ENCODE measurements at places on chromosomes 16 and 17. TPM values are rescaled to one million over a fixed set of nuclear protein-coding genes. Genes with fewer than 3 reads are reported as not detected.

The KSR1 gene
- total RNA-seq = 75.7 TPM

The CCL16 gene
- 1.9 TPM for total RNA-seq

The RAB11FIP4 gene
- total RNA-seq = 2.6 TPM

The PLA2G10 gene
- total RNA-seq = not detected

The NAGS gene
- total RNA-seq = 1.3 TPM

The EPOP gene
- total RNA-seq = 1.3 TPM

The CES5A gene
- not detected for total RNA-seq

- no peak for DNase-seq
These were observed 203.6 kb downstream of the CDRT15L2 start for GRCh38 chr17:20783091-20783490.

- no peak for DNase-seq
These were observed 57.6 kb downstream of the YPEL2 start for GRCh38 chr17:59389066-59389465.

DNA sequence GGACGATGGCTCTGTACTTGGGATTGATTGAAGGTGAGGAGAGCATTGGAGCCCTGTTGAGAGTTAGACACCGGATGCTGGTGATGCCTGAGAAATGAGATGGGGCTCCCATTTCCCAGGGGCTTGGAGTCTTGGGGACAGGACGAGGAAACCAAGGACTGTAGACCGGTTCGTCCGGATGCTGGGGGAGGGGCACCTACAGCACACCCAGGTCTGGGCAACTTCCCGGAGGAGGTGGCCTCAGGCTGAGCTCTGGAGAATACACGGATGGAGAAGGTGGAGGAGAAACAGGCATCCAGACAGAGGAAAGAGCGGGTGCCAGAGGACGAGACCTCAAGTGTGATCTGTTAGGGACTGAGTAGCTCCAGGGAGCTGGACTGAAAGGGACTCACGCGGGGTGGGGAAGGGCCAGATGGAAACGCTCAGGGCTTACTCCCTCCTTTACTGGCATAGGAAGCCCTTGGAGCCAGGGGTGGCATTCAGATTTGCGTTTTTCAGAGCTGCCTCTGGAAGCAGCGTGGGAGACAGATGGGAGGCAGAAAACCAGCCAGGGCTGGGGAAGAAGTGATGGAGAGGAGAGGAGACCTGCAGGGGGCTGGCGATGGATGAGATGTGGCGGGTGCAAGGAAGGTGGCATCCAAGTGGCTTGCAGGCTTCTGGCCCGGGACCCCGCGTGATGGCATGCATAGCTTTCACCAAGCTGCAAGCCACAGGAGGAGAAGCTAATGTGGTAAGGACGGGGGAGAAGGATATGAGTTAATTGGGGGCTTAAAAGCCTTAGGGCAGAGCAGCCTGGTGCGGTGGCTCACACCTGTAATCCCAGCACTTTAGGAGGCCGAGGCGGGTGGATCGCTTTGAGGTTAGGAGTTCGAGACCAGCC, 8.3 kb downstream of the C1QTNF1 start:
- DNase-seq = peak; percentile 70

- DNase-seq = peak; percentile 69
These were observed 5.8 kb upstream of the CBX4 start for GRCh38 chr17:79844869-79845600.

GRCh38 chr17:39606434-39607056, 1.2 kb downstream of the NEUROD2 start:
- no peak for DNase-seq

- no peak for DNase-seq
These were observed 3.1 kb downstream of the HAGHL start for GRCh38 chr16:729768-730665.

- DNase-seq = no peak
These were observed 10.1 kb upstream of the CEP295NL start for GRCh38 chr17:78913115-78913514.

GRCh38 chr17:44793885-44794842, 35.4 kb downstream of the ADAM11 start:
- DNase-seq = no peak

- no peak for DNase-seq
These were observed 1.1 kb downstream of the CCP110 start for GRCh38 chr16:19524616-19525384.

GRCh38 chr16:13793841-13794409, 126.0 kb upstream of the ERCC4 start:
- DNase-seq = peak; percentile 74

DNA sequence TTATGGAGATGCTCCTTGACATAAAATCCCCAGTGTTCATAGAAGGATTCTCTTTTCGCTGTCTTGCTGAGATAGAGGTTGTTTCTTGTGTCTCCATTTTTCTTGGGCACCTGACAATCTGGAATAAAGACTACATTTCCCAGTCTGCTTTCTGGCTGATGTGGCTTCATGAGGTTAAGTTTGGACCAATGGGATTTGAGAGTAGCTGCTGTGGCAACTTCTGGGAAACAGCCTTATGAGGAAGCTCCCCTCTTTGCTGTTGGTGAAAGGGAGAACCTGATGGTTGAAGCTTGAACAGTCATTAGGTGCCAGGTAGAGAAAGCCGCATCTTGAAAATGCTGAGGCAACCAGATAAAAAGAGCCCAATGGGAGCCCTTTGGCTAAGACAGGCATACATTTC, 24.4 kb downstream of the HS3ST4 start:
- DNase-seq = no peak

DNA sequence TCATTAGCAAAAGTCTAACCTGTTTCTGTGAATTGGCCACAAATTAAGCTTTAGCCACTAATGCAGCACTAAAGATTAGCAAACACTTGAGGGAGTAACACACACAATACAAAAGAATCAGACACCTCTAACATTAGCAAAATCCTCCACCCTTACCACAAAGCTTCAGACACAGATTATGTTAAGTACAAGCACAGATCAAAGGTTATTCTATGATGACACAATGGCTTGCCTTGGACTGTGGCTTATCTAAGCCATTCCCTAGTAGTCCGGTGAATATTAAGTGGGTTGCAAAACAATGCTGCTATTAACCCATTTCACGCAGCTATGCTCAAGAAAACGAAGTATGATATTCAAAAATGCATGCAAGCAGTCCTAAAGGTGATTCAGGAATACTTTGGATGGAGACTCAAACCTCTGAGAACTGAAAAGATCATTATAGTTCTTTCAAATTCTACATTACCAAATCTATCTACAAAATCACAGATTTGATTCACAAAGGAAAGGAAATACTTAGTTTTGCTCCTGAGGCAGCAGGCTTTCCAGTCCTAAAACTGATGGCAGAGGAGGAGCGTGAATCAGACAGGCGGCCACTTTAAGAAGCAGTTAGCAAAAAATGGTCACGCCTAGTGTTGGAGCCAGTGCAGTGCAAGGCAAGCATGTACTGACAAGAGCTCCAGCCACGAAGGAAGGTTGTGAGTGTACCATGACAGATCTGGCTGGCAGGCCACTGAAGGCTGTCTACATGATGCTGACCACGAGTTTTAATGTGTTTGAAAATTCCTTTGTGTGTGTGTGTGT, 67.2 kb downstream of the PARN start:
- no peak for DNase-seq

DNA sequence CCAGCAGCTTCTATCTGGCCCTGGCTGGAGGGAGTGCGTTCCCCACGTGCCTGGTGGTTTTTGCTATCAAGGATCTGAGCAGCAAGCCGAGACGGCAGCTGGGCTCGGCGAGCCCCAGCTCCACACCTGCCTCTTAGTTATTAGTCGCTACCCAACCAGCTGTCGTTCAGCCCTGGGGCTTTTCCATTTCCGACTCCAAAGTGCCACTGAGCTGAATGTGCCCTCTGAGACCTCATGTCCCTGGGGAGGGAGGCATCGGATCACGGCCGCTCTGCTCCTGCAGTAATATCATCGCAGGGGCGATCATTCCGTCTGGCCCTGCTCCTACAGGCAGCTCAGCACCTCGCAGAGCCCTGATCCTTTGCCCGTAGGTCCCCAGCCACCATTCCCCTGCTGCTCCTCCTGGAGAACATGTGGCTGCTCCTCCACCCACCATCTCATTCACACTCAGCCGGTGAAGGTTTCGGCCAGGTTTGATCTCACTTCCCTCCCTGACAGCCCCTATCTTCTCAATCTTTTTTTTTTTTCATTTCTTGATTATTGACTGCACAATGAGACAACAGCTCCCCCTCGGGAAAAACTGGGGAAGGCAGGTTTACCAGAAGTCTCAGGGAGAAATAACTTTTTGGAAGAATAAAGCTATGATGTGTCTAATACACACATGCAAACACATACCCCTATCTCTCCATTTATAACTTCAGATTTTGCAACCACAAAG, 86.7 kb downstream of the ZFHX3 start:
- DNase-seq = no peak

DNA sequence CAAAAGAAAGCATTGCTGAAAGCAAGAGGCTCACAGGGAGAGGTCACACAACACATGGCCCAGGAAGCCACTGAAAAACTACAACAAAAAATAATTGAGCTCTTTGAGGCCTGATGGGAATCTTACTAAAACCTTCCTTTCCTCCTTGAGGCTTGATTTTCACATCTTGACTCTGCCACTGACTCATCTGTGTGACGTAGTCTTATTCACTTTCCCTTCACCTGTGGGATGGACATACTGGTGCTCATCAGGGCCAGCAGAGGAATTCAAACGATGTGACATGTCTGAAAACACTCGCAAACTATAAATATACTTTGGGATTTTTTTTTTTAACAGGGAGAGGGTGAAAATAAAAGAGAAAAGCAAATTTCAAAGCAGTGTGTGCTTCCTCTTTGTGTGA, 78.3 kb upstream of the ASIC2 start:
- no peak for DNase-seq

GRCh38 chr17:78396441-78397337, 18.2 kb downstream of the PGS1 start:
- DNase-seq = peak; percentile 78

DNA sequence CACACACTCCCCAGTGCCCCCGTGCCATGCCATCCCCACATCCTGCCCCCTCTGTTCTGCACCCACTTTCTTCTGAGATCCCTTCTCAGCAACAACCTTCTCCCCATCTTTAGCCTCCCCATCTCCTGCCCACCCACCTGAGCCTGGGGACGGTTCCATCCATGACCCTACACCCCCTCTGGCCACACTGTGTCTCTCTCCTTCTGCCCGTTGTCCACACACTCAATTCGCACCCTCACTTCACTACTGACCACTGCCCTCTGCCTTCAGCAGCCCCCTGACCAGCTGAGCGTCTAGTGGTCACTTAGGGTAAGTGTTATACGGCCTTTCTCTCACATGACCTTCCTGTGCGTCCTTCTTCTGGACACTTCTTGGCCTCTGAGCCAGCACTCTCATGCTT, 6.1 kb downstream of the ARHGAP27 start:
- DNase-seq = peak; percentile 61

DNA sequence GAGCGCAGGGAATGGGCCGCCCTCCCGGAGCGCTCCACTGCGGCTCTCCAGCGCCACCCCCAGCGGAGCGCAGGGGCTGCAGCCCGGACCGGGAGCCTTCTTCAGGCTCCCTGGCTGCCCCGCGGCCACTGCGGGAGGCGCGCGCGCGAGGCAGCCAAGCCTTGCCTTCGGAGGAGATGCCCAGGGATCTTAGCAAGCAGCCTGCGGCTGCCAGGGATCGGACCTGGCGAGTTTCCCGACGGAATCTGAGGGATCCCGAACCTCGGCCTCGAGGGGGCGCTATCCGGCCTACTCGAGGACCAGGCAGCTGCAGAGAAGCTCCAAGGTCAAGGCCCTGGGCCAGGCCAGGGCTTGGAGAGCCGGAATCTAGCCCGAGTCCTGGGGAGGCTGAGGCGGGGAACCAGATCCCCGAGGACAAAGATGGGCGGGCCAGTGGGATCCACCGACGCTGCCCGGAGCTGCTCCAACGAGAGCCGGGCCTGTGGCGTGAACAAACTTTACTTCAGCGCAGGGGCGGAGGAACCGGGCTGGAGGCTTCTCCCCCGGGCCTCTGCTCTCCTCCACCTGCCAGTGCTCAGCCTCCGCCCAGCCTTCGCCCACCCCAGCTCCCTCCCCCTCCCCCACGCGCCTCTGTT, at the start of gene IRX6:
TSS of gene IRX6 (plus strand) at position 567 of the 635 bp plus-strand sequence. CDS start 889 bp downstream, outside the sequence.
- no peak for DNase-seq

GRCh38 chr16:24829153-24829552, 16.6 kb upstream of the SLC5A11 start:
- DNase-seq = no peak

GRCh38 chr16:57688987-57689761, 5.4 kb upstream of the DRC7 start:
- DNase-seq = no peak

DNA sequence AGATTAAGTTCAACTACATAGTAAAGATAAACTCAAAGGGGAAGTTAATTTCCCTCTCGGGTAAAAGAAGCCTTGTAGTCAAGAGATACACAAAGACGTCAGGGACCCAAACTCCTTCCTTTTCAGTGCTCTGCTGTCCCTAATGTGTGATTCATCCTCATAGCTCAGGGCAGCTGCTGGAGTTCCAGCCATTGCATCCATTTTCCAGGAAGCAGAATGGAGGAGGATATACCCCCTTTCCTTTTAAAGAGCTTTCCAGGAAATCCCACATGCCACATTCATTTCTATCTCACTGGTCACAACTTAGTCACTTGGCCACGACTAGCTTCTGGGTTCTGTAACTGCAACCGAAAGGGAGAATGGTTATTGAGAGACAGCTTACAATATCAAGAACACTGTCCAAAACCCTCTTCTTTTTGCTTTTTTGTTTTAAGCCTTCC, 95.3 kb downstream of the SOCS1 start:
- no peak for DNase-seq

- DNase-seq = no peak
These were observed 1.3 kb downstream of the HGS start for GRCh38 chr17:81685108-81685507.

- no peak for DNase-seq
These were observed 16.2 kb upstream of the ALOX15 start for GRCh38 chr17:4657678-4658077.

- DNase-seq = no peak
These were observed 20.3 kb downstream of the TNS4 start for GRCh38 chr17:40481106-40481505.

DNA sequence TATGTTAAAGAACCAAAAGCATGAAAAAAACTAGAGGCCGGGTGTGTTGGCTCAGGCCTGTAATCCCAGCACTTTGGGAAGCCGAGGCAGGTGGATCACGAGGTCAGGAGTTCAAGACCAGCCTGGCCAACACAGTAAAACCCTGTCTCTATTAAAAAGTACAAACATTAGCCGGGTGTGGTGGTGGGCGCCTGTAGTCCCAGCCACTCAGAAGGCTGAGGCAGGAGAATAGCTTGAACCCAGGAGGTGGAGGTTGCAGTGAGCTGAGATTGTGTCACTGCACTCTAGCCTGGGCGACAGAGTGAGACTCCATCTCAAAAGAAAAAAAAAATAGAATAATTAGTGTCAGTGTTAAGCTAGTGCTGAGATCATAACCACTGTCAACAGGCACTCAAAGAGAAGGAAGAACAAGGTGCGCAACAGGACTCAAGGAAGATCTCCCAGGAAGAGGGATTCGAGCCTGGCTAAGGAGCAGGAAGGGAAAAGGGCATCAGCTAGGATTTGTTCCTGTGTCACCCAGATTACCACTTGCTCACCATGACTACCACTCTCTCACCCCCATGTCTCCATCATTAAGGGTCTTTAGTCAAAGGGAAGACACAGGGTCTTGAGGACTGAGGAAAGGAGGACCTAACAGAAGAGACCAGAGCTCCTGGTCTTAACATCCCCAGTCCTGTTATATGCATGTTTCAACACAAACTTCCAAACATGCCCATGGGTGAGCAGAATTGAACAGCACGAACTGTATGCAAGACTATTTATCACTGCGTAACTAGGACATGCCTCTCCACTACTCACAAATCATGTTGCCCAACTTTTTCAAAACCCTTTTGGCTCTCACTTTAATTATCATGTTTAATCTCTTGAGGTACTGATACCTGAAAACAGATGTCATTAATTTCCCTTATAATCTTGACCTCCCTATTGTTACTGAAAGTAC, 88.3 kb upstream of the PLEKHM1 start:
- no peak for DNase-seq
